ENCODE measurements at places on chromosomes 3 and 15.

DNA sequence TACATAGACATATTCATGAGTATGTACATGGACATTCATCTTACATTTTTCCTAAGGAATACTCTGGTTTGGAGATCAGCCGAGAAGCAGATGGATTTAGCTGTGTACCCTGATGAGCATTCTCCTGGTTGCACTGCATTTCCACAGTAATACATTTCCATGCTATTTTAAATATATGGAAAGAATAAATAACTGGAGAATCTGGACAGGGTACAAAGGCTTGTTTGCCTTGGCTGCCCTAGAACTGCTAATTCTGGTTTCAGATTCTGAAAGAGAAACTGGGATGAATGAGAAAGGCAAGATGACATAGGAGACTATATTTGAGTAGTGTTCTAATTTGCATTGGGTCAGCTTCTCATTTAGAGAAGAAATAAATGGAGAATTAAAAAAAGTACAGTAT, 190.8 kb upstream of the FAM3D start:
- no peak for DNase-seq

DNA sequence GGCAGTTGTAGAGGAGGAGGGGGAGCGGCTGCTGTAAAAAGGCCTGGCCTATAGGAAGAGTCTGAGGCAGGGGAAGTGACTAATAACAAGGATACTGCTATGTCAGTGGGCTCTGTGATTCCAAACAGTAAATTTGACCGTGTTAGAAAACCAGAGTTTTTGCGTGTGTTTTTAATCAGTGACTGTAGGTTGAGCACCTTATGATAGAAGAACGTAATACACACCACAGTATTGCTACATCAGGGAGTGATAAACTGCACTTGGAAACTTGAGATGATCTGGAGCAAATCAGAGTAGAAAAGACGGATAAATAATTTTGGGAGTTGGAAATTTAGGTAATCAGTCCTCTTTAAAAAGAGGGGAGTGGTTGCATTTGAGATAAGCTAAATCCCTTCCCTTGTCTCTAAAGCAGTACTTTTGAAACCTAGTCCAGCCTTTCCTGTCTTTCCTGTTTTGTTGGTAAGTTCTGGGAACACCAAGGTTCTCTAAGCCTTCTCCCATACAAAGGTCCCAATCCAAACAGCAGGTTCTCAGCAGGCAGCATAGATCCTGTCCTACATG, 130.5 kb upstream of the NR2E3 start:
- DNase-seq: no peak

DNA sequence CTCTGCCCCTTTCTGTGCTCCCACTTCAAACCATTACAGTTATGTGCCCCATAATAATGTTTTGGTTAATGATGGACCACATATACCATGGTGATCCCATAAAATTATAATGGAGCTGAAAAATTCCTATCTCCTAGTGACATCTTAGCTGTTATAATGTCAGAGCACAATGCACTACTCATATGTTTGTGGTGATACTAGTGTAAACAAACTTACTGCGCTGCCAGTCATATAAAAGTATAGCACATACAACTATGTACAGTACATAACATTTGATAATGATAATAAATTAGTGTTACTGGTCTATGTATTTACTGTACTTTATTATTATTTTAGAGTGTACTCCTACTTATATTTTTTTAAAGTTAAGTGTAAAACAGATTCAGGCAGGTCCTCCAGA, 45.6 kb upstream of the TCAIM start:
- DNase-seq: no peak

DNA sequence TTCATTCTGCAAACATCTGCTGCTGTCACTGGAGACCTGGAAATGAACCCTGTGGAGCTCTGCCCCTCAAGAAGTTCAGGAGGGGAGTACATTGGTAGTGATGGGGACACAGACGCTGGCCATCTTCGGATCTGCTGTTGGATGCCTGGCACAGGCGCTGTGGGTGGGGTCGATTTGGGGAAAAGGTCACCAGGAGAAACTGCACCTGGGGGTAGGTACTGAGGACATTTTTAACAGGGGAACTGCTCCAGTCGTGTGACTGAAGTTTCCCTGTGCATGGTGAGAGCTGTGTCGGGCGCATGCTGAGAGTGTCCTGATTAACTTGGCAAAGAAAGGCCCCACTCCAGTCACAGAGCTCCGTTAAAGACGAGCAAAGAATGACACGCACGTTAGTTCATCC, 3.4 kb downstream of the UROC1 start:
- no peak for DNase-seq

- no peak for DNase-seq
These were observed 104.7 kb downstream of the UACA start for GRCh38 chr15:70658641-70659040.

DNA sequence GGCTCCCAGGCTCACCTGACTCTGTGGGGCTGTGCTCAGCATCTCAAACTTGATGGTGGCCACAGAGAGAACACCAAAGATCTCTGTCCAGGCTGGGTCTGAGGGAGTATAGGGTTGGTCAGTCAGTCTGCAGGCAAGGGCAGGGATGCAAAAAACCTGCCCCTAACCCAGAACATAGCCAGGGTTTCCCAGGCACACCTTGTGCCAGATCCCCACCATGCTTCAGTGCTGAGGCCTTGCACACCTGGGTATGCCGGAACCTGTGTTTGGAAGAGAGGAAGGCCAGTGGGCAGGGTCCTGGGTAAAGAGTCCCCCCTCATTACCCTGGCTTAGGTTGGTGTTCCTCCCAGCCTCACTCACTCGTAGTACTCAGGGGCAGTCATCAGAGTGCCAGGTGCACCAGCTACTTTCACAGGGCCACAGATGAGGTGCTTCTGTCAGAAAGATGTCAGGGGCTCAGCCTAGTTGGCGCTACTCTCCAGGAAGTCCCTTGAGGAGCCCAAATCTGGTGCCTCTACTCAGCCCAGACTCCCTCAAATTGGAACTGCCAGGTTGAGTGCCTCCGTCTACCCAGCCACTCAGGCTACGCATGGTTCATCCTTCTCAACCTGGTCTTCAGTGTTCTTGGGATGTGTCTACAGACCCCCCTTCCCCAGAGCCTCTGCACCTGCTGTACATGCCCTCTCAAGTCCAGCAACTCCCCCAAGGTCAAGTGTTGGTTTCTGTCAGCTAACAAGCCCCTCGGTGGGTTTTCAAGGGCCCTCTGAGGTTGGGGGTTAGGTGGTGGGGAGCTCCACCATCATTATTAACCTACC, 1.8 kb downstream of the DALRD3 start:
- no peak for DNase-seq

DNA sequence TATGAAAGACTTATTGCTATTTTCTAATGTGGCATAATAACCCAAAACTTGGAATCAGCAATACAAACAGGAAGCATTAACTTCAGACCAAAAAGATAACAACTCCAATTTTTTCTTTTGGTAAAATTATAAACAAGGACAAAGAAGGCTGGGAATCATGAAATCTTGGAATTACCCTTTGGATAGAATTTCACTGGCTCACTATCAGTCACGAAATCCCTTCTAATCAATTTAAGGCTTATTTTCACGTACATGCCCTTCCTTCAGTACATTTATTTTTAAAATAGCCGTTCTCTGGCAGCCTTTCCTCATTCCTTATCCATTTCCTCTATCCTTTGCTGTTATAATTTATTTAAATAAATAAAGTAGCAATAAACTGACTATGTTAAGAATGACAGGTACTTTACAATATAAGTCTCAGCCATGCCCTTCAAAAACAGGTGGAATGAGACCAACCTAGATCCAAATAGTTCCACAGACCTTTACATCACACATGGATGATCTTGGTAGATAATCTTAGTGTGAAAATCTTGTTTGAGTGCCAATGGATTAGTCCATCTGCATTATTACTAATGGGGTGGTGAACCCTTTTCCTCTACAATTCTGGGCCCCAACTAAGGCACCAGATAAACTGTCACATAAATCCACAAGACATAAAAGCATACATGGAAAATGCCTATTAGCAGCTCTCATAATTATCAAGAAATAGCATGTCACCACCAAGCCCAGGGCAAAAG, 38.9 kb downstream of the ABI3BP start:
- no peak for DNase-seq

DNA sequence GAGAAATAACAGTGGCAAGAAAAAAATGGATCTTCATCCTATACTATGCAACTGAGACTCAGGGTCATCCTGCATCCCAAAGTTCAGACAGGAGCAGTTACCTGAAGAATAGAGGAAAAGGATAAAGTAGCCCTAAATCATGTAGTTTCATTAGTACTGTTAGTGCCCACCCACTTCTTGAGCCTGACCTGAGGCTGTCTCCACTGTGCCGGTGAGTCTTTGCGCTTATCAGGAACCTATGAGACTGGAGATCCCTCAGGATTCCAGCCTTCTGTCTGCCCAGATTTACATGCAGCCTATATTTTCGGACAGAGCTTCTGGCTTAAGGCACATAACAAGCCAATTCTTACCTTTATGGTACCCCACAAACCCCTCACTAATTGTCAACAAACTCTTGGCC, 791.6 kb downstream of the ROBO1 start:
- no peak for DNase-seq

GRCh38 chr3:168124291-168124690, 28.6 kb upstream of the GOLIM4 start:
- no peak for DNase-seq

DNA sequence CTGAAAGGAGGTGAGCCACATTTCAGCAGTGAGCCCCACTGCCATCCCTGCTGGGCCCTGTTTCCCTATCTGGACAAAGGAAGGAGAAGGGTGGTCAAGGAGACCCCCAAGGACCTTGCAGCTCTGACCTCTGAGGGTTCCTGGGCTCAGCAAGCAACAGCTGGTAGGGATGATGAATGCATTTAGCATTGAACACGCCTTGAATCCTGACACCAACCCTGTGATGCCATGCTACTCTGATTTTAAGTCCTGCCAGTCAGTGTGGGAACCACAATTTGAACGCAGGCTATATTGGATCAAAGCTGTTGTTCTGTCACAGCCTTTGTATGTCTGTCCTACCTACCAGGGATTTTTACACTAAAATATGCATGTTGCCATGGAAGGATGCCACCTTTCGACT, 6.5 kb downstream of the MPI start:
- no peak for DNase-seq

GRCh38 chr3:122215592-122216298, 32.3 kb downstream of the CASR start:
- no peak for DNase-seq

- no peak for DNase-seq
These were observed 201.4 kb upstream of the EOMES start for GRCh38 chr3:27923349-27924068.

- no peak for DNase-seq
These were observed 103.7 kb downstream of the PDZRN3 start for GRCh38 chr3:73520931-73521461.

- DNase-seq: no peak
These were observed 26.1 kb downstream of the KY start for GRCh38 chr3:134624537-134625287.

GRCh38 chr3:167733961-167734497, 663 bp downstream of the PDCD10 start:
- no peak for DNase-seq

DNA sequence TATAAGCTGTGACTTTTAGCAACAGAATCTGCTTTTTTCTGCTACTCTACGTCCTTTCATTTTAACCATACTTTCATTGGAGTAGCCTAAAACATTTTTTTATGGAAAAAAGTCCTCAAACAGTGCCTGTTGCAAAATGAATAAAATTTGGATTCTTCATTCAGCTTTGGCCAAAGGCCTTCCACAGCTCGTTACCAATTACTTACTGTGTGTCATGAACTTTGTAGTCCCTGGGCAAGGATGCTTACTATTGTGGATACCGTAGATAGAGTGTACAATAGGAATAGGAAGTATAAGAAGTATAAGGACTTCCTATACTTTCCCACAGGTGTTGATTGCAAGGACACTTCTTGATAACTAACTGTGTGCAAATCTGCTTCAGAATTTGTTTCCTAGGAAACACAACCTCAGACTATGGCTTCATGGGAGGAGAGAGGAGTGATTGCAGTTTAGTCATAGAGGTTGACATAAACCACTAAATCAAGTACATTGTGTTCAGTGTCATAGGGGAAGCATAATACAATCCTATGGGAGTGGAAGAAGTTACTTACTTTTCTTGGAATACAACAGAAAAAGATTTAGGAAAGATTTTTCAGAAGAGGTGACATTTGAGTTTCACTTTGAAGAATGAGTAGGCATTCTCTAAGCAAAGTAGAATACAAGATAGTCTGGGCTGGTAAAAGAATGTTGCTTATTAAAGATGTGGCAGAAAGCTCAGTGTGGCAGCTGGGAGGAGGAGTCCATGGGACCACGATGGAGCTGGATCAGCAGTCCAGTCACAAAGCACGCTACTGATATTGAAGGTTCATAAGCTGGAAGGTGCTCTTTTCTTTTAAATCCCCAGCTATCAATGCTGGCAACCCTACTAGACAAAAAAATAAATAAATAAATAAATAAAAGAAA, 309.7 kb upstream of the TPRG1 start:
- DNase-seq: no peak

DNA sequence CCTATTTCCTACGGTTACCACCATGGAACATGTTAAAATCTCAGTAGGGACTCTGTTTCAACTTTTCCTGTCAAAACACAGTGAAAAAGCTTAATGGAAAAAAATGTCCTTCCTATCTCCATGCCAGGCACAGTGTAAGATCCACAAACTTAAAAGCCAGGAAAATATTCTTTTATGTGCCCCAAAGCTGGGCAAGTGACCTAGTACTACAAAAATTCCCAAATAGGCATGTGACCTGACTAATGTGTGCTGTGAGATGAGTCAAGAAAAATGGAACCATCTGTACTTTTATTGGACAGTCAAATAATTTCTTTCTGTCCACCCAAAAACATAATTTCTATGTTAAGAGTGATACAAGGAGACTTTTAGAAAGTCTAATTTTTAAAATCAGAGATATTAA, 406.0 kb downstream of the ZBTB20 start:
- DNase-seq: no peak

DNA sequence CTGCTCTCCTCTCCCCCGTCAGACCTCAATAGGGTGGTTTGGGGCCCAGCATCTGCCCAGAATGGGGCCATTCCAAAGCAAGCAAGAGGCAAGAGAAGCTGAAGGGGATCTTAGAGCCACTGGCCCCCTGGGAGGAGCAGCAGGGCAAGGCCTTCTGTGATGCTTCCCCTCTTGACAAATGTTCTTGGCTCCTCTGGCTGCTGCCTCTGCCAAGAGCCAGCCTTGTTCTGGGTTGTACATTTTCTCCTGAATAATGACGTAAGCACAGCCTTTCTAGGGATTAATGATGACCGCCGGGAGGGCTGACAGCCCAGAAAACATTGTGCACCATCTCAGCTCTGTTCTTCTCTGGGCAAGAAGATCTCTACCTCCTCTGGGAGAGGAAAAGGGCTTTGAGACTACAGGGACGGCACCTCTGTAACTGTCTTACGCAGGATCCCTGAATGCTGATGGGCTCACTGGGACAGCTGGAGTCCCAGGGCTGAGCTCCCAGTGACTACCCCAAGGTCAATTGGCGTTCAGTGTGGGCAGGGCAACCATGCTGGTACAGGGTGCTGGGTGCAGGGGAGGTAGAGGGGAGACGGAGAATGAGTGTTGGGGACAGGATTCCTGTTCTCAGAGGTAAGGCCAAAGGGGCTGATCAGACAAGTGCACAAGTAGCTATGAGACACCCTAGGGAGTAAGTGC, 253.3 kb downstream of the FAM43A start:
- DNase-seq: no peak

All from NCI-H2029 (cell line).